CD14-positive monocyte (primary cell): ENCODE measurements at places on chromosomes 11 and 22.

- DNase-seq = no peak
Measured at GRCh38 chr11:111726301-111726713, 39.9 kb downstream of the PPP2R1B start.

DNA sequence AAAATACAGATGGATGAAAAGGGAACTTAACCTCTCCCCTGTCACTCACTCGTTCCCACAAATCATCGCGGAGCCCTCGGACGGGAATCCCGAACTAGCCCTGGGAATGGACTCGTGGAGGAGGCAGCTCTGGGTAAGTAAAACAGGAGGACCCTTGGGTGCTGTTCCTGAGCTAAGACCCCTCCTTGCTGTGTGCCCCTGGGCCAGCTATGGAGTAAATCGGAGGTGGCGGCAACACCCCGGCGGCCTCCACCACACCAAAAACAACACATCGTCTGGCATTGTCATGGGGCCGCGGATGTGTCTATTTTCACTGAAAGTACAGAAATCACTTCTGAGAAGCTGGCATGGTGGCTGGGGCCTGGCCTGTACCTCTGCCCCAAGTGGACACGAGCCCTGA, 12.1 kb downstream of the CPT1A start:
- no peak for DNase-seq

- DNase-seq = no peak
Measured at GRCh38 chr11:92473736-92474135, 249.1 kb downstream of the FAT3 start.

DNA sequence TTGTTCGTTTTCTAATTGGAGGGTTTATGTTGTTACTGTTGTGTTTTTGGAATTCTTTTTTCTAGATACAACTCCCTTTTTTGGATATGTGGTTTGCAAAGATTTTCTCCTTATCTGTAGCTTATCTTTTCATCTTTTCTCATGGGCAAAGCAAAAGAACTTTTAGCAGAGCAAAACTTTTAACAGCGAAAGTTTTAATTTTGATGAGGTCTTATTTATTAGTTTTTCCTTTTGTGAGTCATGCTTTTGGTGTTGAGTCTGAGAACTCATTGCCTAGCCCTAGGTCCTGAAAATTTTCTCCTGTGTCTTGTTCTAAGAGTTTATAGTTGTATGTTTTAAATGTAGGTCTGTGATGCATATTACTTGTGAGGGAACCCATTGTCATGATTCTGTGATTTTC, 99.4 kb downstream of the TEAD1 start:
- no peak for DNase-seq

- no peak for DNase-seq
Measured at GRCh38 chr22:44368611-44369292, 56.0 kb upstream of the SHISAL1 start.
